ENCODE measurements at places on chromosomes 1 and 21.

DNA sequence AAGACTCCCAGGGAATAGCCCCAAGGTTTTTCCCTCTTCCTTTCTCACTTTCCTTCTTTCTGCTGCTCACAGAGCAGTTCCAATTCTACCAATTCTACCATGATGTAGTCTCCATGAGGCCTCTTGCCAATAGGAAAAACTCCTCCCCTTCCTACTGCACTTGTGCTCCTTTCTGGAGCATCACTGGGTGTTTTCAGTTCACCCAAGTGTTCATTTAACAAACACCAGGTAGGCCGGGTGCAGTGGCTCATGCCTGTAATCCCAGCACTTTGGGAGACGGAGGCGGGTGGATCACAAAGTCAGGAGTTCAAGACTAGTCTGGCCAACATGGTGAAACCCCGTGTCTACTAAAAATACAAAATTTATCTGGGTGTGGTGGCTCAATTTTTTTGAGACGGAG is 26.6 kb upstream of the H3-3A start:
- no peak for DNase-seq

GRCh38 chr1:167544447-167545093 is 9.0 kb downstream of the CREG1 start:
- DNase-seq, result no peak

DNA sequence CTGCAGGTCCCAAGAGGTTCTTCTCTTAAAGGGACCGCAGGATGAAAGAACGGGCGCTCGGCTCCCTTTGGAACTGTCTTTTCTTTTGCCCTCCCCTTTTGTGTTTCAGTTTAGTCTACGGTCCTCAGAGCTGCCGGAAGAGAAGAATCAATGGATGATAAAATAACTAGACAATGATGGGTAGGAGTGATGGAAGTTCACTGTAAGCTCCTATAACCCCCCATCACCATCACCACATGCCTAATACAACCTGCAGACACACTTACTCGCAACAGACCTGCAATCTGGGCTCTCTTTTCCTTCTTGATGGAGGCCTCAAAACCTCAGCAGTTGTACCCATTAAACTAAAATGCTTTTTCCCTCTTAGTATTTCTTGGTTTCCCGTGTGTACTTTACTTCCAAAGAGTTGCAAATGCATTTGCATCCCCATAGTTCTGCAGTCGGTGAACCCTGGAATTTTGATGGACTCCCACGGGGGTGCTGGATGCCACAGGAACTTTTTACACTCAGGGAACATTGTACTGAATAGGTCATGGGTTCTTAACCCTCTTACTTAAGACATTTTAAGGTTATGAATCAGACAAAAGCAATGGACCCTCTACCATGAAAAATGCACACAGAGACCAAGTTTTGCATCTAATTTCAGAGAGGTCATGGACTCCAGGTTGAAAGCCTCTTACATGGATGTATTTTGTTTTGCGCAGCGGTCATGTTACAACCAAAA is 633 bp upstream of the RFX5 start:
- no peak for DNase-seq

GRCh38 chr1:100512803-100513352 is 25.1 kb upstream of the GPR88 start:
- DNase-seq, result no peak

GRCh38 chr1:94239796-94240195 is 2.4 kb upstream of the ARHGAP29 start:
- no peak for DNase-seq

DNA sequence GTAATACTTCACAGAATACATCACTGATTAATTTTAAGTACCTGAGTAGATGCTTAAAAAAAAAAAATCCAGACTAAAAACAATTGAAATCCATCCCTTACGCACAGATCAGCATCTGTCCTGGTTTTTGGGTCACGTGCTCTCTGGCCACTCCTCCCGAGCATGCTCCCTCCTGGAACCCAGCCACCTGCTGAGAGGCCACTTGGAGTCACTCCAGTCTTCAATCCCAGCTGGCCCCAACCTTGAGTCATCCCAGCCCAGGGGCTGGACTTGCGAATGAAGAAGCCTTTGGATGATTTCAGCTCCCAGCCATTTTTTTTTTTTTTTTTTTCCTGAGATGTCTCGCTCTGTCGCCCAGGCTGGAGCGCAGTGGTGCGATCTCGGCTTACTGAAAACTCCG is 8.9 kb downstream of the MAP1LC3C start:
- DNase-seq, result no peak
